ENCODE measurements at places on chromosomes 3 and 15.

GRCh38 chr3:129276385-129276784 is 2.3 kb upstream of the HMCES start:
- peaks cover 55% of the 10 kb centered on the region for H3K36me3 ChIP-seq
- no peaks in the 10 kb centered on the region for H3K27me3 ChIP-seq
- DNase-seq, result no peak
- H3K4me1 ChIP-seq, result peaks cover 9% of the 10 kb centered on the region
- no peak overlapping the region for H3K4me3 ChIP-seq

DNA sequence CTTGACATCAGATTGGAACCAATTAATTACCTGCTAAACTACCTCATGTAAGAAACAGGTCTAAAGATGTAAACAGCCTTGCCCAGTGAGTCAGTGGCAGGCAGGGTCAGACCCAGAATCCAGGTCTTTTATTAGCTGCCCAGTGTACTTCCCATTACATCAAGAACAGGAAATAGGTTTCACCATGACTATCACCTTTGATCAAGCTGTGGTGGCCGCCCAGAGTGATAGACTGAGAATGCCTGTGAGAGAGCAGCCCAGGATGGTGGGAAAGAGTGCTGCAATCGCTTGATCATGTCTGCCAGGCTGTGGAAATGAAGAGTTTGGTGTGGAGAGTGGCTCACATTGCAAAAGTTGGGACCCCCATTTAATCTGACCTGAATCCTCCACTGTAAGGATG is 61.3 kb upstream of the PIAS1 start:
- no peak overlapping the region for H3K27ac ChIP-seq
- no peaks in the 10 kb centered on the region for H3K27me3 ChIP-seq
- peaks cover 3% of the 10 kb centered on the region for H3K4me1 ChIP-seq
- H3K36me3 ChIP-seq, result no peaks in the 10 kb centered on the region
- no peak for DNase-seq
- no peak overlapping the region for H3K4me3 ChIP-seq

DNA sequence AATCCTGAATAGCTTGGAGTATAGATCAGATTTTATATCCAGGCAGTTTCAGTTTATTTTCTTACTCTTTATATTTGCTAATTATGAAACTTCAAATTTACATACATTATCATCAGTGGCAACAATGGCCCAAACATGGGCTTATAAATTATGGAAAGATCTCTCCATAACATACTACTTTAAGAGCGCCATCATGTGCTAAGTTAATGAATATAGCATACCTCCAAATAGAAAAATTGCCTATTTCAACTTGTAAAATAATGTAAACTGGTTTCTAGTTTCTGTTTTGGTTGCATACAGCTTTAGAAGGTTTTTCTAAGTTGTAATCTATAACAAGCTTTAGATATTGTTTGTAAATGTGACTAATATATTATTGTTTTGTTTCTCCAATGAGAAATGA is 531.3 kb upstream of the UBE2E2 start:
- no peaks in the 10 kb centered on the region for H3K36me3 ChIP-seq
- no peak overlapping the region for H3K4me3 ChIP-seq
- H3K27me3 ChIP-seq, result no peaks in the 10 kb centered on the region
- DNase-seq, result no peak
- H3K27ac ChIP-seq, result no peak overlapping the region

DNA sequence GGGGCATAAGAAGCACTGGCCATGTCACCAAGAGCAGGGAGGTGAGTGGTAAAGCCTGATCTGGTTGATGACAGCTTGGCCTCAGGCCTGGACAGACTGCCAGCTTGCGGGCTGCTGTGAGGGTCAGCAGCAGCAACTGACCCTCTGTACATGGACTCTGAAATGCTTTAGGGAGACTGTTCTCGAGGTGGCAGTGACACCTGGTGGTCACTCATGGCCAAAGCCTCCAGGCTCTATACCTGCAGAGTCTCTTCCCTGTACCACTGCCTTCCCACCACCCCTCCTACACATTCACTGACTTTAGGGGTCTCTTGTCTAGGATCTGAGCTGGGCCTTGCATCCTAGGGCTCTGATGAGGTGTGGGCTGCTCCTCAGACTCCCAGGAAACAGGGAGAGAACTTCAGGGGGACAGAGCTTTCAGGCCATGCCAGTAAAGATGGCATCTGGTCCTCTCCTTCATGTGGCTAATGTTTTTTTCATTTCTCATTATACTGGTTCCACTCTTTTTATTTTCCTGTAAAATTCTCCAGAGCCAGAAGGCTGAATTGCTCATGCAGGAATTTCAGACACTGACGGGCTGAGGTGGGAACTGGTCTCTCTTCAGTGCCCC is 17.2 kb upstream of the TIMP4 start:
- no peaks in the 10 kb centered on the region for H3K27me3 ChIP-seq
- peak; percentile 40 for DNase-seq
- no peak overlapping the region for H3K4me3 ChIP-seq
- H3K36me3 ChIP-seq, result no peaks in the 10 kb centered on the region
- H3K4me1 ChIP-seq, result no peaks in the 10 kb centered on the region
- no peak overlapping the region for H3K27ac ChIP-seq

- peak within 1 kb of the TSS; percentile 81 for H3K27ac ChIP-seq
- no peaks in the 10 kb centered on the region for H3K36me3 ChIP-seq
- peak within 1 kb of the TSS; percentile 89 for H3K4me3 ChIP-seq
Observed at GRCh38 chr3:122680475-122681283, at the start of gene PARP14. PARP14 (plus strand) TSS chr3:122680839; CDS start chr3:122680884, 45 bp downstream.

GRCh38 chr15:94070356-94071295 is 160.7 kb upstream of the MCTP2 start:
- DNase-seq, result peak; percentile 54
- no peak overlapping the region for H3K27ac ChIP-seq
- peaks cover 5% of the 10 kb centered on the region for H3K4me1 ChIP-seq
- H3K36me3 ChIP-seq, result no peaks in the 10 kb centered on the region
- H3K27me3 ChIP-seq, result peaks cover 2% of the 10 kb centered on the region

All from large intestine (tissue), 12 donors.